Glomerular endothelial cell (primary cell): ENCODE measurements at places on chromosomes 5 and 9. TPM values are rescaled to one million over a fixed set of nuclear protein-coding genes. Genes with fewer than 3 reads are reported as not detected.
A peak's percentile ranks its signal among the peaks of the same experiment; 100 is the strongest.

The NME5 gene
- total RNA-seq: 1.4 and 5.8 TPM in 2 replicates

The FRMD3 gene
- total RNA-seq: 6.1 TPM in 2 replicates

The PCDHB8 gene
- total RNA-seq: 0.34 and 0.88 TPM in 2 replicates

The TPRN gene
- 10.0 and 10.8 TPM in 2 replicates for total RNA-seq

The DAB2IP gene
- 31.7 and 65.8 TPM in 2 replicates for total RNA-seq

The TRIO gene
- 227 and 304 TPM in 2 replicates for total RNA-seq

The LCP2 gene
- total RNA-seq: 4.6 and 5.7 TPM in 2 replicates

The RELL2 gene
- 8.5 and 12.2 TPM in 2 replicates for total RNA-seq

The PLPP7 gene
- total RNA-seq: 3.3 and 4.4 TPM in 2 replicates

The NRG2 gene
- total RNA-seq: 0.23 and 0.39 TPM in 2 replicates

The SOWAHA gene
- total RNA-seq: not detected in 2 replicates

The KIF27 gene
- total RNA-seq: 2.4 and 4.1 TPM in 2 replicates

The PCDHB13 gene
- total RNA-seq: 1.8 and 3.0 TPM in 2 replicates

The TLR4 gene
- 38.6 and 38.8 TPM in 2 replicates for total RNA-seq

The GMCL2 gene
- total RNA-seq: not detected in 2 replicates

The TMEFF1 gene
- 30.0 and 35.1 TPM in 2 replicates for total RNA-seq

GRCh38 chr9:83029531-83030137, 33.3 kb downstream of the RASEF start:
- DNase-seq: no peak

DNA sequence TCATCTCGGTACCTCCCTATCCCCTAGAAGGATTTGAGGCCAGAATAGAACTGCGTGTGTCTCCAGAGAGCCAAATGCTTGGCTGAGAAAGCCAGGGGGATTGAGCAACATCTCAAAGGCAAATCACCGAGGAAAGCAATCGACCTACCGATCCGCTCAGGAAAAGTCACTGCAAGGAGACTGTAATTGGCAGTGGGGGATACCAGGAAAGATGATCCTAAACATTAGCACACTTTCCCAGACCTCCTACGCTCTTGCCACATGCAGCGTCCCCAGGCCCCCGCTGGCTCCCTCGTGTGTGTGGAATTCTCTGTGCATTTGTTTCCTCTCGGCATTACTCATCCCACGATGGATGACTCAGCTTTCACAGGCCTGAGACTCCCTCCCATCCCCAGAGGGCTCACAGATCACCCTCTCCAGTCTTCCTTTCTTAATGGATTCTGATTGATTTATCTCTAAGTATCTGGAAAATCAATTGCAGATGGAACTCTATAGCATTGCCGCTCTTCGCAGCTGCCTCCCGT, 82.2 kb upstream of the ICE1 start:
- peak; percentile 44 for DNase-seq

DNA sequence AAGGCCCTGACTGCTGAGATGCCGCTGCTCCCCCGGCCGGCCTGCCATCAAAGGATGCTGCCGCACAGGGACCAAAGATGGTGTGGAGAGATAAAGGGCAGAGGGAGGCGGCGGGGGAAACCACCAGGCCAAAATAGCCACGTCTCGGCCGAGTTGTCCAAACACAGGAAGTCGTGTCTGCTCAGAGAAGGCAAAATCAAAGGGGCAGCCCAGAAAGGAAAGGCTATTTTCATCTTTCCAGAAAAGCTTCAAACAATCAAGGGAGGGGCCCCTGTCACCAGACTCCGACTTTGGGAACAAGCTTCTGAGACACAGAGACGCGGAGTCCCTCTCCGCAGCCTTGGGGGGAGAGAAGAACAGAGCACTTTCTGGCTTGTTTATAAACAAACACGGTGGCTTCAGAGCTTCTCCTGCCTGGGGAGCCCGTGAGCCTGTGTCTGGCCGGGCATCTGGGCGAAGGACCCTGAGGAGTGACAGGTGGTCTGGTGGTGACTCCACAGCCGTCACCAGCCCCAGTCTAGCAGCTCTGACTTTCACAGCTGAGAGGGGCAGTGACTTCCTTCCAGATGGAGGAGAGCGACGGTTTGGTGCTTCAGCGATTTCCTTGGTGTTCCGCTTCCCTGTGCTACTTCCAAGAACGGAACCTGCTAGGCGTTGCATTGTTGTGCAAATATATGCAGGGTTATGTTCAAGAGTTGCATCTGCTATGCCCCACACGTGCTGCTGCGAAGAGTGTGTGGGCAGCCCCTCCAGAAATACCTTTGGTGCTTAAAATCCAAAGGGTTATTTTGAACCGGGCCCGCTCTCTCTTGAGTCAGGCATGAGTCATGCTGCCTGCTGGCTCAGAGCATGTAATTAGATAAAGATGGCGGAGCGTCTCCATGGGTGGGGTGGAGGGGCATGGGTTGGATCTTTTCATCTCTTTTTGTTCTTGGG, 24.0 kb downstream of the ADAMTSL2 start:
- no peak for DNase-seq

GRCh38 chr9:120735415-120736126, 21.3 kb upstream of the MEGF9 start:
- no peak for DNase-seq

- no peak for DNase-seq
Measured at GRCh38 chr5:95022967-95023695, 261.8 kb downstream of the MCTP1 start.

GRCh38 chr5:16881251-16881650, 54.8 kb downstream of the MYO10 start:
- no peak for DNase-seq

- no peak for DNase-seq
Measured at GRCh38 chr9:98429613-98430012, 174.2 kb upstream of the TBC1D2 start.

GRCh38 chr9:69188975-69189374, 14.9 kb downstream of the TJP2 start:
- no peak for DNase-seq

GRCh38 chr9:129640086-129640870, 1.7 kb downstream of the ASB6 start:
- no peak for DNase-seq

GRCh38 chr9:117796681-117797080, 92.5 kb downstream of the TLR4 start:
- DNase-seq: no peak

DNA sequence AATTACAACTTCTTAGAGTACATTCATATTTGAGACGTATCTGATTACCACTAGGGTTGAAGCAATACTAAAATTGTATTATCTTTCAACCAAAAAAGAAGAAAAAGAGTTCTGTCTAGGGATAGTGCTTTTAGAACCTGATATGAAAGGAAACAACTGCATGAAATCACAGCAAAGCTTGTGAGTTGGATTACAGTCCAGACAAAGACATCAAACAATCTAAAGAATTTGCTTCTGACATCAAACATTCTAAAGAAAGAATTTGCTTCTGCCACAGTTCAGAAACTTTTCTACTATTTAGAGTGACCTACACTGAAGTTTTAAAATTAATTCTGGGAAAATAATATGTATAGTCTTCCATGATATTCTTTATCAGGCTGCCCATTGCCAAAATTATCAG, 1141.1 kb upstream of the ACO1 start:
- DNase-seq: no peak

- no peak for DNase-seq
Measured at GRCh38 chr9:112969730-112970129, 42.3 kb downstream of the ZNF883 start.

- no peak for DNase-seq
Measured at GRCh38 chr5:103205991-103206700, 52.4 kb upstream of the MACIR start.

- no peak for DNase-seq
Measured at GRCh38 chr5:68002836-68003235, 212.7 kb upstream of the PIK3R1 start.

DNA sequence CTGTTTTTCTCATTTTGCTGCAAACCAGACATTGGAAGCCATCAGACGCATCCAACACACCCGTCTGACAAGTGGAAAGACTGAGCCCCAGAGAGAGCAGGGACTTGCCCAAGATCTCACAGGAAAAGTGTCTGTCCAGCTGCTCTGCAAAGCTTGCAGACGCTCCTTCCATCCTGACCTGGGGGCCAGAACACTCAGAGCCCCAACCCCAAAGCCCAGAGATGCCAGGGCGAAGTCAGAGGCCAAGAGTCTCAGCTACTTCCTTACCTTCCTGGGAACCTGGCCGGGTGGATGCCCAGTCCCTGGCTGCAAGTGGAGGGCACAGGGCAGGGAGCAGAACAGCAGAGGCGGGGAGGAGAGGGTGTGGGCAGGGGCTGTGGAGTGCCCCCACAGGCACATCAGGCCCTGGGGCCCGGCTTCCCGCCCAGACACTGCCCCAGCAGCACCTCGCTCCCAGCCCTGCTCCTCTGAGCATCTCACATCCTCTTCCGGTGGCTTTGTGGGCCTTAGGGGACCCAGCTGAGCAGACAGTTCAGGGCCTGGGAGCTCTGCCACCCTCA, 9.7 kb upstream of the RALGDS start:
- DNase-seq: no peak

- DNase-seq: no peak
Measured at GRCh38 chr9:82234160-82234943, 245.8 kb downstream of the SPATA31D1 start.

- DNase-seq: no peak
Measured at GRCh38 chr9:127316586-127317323, 52.2 kb downstream of the GARNL3 start.

- no peak for DNase-seq
Measured at GRCh38 chr5:159928122-159928909, 12.0 kb downstream of the ADRA1B start.

DNA sequence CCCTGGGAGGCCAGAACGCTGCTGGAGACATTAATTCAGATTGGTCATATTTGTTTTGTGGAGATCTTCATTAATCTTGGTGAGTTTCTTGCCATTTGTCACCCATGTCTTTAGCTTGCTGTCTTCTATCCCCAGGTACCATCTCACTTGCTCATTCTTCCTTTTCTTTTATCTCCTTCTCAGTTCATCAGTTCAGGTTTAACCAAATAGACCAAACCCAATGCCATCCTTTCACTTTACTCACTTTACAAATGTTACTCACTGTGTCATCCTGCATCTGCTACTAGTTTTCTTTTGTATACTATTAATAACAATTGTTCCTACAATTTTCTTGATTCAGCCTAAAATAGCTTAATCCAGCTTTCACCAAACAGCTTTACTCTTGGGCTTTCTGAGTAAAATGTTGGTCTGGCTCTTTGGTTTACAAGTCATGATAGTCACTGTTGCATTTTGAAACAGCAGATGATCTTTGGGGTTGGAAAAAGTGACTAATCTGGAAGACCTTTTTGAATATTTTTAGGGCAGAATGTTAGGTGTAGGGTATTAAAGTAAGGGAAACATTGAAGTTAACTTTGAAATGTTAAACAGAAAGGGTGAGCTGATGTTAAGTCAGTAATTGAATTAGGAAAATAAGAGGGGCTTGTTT, 246.9 kb downstream of the ZSWIM6 start:
- DNase-seq: no peak

DNA sequence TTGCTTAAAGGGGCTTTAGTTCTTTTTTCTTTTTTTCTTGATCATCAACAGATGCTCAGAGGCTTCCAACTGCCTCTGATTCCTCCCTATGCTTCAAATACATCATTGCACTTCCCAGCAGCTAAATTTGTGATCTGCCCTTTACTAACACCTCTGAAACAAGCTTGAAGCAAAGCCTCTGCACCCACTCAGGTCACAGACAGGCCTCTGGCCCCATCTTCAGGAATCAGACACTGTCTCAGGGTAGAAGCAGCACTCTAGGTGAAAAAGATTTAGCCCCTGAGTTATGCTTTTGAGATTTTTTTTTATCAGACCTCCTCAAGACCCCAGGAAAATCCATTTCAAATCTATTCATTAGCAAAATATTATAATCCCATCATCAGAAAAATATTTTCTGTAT, 91.5 kb downstream of the MAMDC2 start:
- DNase-seq: no peak

DNA sequence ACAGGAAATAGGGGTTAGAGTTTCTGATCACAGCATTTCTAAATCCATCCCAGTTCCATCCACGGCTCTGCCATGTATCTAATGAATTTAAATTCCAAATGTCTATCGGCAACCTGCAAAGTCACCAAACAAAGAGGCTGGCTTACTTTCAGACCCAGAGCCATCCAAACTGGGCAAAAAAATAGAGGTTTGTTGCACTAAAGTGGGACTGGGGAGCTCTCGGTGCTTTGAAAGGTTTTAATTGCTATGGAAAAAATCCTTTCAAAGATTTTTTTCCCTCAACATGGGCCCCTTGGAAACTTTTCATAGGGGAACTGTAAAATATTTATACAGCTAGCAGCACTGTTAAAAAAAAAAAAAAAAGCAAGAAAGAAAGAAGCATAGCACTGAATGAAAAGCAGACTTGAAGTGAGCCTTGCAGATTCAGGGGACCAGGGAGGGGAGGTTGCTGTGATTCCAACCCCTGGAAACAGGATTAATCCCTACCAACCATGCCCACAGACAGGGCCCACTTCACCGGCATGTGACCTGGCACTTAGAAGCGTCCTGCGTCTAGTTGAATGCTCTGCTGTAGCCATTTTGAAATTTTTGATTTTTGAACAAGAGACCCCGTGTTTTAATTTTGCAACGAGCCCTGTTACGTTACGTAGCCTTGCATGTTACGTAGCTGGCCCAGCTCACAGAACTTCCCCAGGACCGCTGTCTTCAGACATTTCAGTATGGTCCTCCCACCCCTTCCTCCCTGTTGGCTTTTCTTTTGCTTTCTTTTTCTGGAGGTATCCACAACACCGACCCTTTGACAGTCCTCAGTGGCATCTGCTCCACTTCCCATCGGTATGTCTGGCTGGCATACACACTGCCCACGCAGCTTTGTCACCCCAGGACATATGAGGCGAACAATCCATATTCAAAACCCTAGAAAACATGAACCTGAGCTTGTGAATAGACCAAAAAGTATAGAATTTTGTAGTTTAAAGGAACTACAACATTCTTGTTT, 105.3 kb upstream of the NFIB start:
- no peak for DNase-seq

DNA sequence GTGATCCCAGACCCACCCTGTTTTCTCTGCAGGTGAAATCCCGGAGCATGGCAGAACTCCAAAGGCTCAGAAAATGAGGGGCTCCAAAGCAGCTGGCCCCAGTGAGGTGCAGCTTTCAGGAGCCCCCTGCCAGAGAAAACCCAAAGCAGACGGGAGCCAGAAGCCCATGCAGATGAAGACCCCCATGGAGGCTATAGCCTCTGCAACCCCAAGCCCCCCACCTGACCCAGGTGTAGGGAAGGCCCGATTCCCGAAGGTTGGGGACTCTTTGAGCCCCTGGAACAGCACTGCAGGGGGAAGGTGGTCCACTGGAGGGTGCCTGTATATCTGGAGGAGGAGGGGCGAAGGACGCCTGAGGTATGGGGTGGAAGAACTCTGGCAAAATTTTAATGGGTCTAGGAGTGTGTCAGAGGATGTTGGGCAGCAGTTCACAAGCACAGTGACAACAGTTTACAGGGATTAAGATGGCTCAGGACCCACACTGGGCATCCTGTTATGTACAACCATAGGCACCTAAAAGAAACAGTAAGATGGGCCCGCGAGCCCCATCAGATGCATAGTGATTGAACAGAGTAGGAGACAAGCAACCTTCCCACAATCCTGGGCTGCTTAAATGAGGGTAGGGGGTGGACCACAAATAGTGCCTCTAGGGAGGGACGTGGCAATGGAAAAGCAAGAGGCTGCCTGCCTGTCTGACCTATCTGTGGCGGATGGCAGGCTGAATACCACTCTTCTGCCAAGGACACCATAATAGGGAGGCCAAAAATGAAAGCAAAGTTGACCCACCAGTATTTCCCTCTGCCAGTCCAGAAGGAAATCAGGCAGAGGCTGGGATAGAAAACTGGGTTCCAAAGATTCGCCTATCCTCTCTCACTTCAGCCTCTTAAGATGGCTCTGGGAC, 16.4 kb upstream of the ANXA6 start:
- no peak for DNase-seq

- DNase-seq: no peak
Measured at GRCh38 chr9:4973902-4974301, 11.2 kb upstream of the JAK2 start.
